ENCODE measurements at places on chromosomes 12 and 14.

GRCh38 chr12:8953773-8954402 is 4.4 kb upstream of the M6PR start:
- no peak for DNase-seq

- no peak for DNase-seq
These were observed 85.4 kb downstream of the PTCSC3 start for GRCh38 chr14:36091096-36091495.

DNA sequence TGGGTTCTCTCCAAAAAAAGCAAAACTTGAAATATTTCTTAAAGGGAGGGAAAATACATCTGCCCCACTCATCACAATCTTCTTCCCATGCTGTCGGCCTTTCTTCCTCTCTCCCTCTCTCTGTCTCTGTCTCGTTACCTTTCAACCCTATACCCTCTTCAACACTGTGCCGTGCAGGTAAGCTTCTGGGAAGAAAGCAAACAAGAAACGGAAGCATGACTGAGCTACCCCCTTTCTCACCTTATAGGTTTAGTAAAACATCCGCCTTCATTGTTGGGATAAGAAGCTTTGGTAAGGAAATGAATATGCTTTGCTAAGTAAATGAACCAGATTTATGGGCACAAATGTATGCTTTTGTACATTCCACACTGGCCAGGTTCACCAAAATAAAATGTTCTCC is 63.0 kb downstream of the TMEM30B start:
- no peak for DNase-seq

DNA sequence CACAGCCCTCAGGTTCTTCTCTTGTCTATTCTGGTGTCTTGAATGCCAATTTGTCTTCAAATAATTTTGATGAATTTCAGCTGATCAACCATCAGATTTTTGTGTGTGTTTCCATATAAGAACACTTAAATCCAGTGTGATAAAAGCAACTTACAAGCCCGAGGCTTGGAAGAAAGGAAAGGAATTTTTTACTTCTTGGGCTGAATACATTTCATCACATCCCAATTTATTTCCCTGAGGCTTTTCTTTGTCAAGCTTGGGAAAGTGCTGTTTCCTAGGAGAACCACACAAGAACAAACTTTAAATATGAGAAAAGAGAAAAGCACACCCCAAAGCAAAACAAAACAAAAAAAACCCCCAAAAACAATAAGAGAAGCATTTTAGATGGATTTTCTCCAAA is 26.6 kb downstream of the GPRC5D start:
- no peak for DNase-seq

- DNase-seq: no peak
These were observed 151.5 kb upstream of the MGAT4C start for GRCh38 chr12:86407620-86408208.

GRCh38 chr12:6952863-6953441 is 1.8 kb downstream of the PTPN6 start:
- no peak for DNase-seq

DNA sequence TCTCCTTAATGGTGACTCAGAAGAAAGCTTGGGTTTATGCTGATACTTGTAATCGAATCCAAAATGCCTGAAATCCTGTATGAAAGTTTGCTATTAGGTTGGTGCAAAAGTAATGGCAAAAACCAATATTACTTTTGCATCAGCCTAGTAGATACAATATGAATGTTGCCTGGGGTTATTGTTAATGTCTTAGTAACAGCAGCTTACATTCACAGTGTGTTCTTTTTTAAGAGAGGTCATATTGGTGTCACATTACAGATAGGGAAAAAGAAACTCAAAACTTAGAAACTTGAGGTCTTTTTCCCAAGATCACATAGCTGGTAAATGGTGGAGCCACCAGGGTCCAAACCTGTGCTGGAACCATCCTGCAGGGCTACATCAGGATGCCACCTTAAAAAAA is 25.2 kb downstream of the SRGAP1 start:
- DNase-seq: no peak

DNA sequence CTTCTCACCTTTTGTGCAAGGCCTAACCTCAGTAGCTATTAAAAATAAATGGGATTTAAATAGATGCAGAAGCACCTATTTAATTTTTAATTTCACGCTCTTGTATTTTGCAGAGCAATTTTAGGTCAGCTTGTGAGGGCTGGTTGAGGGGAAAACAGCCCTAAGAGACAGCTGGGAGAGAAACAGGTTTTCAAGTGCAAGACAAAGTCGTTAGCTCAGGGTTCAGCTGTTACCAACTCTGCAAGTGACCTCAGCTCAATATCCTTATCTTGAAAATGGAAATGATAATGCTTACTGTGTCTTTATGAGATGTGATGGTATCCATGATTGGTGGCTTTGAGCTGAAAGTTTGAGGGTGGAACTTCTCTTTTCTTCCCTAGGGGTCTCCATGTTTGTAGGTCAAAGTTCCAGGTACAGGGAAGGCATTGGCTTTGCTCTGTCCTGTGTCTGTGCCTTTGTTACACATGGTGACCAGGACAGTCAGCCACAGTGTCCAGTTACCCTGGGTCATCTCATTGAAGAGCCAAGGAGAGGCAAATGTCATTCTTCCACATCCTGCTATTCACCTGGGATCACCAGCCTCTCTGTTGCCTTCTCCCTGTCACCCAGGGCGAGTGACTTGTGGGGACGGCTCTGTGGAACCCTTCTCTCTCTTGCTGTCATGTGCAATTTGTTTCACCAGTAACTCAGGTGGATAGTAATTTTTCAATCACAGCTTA is 100.3 kb downstream of the SAMD4A start:
- no peak for DNase-seq

DNA sequence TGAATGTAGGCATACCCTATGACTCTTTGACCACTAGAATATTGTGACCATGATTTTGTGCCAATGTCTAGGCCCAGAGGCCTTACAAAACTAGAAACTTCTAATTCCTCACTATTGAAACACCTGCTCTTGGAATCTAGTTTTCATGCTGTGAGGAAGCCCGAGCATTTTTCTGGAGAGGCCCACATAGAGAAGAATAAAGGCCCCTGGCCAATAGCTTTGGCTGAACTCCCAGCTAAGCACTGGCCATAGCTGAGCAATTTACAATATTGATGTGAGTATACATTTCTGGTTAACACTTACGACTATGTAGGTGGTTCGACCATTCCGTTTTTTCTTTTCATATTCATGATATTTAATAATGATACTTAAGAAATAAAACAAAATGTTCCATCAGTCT is 190.3 kb downstream of the KCNH5 start:
- no peak for DNase-seq

GRCh38 chr12:5379749-5380496 is 52.0 kb upstream of the NTF3 start:
- DNase-seq: no peak

GRCh38 chr12:68953536-68953935 is 20.6 kb upstream of the CPM start:
- DNase-seq: no peak

DNA sequence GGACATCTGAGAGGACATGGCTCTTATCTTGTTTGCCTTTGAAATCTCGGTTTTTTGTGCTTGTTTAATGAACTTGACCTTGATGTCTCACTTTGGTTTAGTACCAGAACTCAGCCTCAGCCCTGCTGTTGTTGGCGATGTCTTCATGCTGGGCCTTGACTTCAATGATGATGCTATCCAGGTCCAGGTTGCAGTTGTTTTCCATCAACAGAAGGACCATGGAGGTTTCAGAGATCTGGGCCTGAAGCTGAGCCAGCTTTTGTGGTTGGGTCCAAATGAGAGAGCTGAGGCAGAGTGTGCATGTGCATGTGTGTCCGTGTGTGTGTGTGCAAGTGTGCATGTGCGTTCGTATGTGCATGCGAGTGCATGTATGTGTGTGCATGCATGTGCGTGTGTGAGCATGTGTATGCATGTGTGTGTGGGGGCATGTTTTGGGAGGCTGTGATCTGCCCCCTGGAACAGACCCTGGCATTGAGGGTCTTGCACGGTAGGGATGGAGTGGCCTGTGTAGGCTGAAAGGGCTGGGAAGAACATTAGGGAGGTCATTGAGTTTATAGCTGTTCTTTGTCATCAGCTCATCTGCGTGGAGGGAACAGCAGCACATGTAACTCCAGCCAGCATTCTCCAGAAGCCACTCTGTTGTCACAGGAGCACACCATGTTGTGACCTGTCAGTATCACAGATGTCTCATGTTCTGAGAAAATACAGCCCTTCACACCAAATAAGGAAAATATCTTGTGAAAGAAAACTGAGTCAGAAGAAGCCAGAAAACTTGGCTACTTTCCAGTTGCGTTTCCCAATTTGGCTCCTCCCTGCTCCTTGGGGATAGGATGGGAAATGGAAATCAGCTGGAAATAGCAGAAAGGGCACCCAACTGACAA is 10.0 kb upstream of the KRT82 start:
- no peak for DNase-seq

Data from iPS-NIHi11 (cell line).